Omental fat pad (tissue), 4 donors: ENCODE measurements at places on chromosomes 5 and 9. TPM values are rescaled to one million over a fixed set of nuclear protein-coding genes. Genes with fewer than 3 reads are reported as not detected.

DNA sequence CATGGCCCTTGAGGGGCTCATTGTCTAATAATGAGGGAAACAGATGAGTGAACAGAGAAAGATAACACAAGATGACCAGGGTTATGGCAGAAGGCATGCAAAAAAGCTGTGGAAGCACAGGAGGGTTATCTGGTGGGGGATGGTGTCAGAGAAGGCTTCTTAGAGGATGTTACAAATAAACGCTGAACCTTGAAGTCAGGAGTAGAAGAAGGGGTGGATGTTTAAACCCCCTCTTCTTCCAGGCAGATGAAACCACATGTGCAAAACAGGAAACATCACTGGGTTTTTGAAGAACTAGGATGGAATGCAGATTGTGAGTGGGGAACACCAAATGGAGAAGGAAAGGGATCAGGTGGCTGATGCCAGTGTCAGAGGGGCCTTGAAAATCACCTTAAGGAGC lies 41.8 kb upstream of the NR5A1 start:
- no peak for DNase-seq

- DNase-seq: no peak
Measured at GRCh38 chr5:82365744-82366228, 87.6 kb upstream of the RPS23 start.

DNA sequence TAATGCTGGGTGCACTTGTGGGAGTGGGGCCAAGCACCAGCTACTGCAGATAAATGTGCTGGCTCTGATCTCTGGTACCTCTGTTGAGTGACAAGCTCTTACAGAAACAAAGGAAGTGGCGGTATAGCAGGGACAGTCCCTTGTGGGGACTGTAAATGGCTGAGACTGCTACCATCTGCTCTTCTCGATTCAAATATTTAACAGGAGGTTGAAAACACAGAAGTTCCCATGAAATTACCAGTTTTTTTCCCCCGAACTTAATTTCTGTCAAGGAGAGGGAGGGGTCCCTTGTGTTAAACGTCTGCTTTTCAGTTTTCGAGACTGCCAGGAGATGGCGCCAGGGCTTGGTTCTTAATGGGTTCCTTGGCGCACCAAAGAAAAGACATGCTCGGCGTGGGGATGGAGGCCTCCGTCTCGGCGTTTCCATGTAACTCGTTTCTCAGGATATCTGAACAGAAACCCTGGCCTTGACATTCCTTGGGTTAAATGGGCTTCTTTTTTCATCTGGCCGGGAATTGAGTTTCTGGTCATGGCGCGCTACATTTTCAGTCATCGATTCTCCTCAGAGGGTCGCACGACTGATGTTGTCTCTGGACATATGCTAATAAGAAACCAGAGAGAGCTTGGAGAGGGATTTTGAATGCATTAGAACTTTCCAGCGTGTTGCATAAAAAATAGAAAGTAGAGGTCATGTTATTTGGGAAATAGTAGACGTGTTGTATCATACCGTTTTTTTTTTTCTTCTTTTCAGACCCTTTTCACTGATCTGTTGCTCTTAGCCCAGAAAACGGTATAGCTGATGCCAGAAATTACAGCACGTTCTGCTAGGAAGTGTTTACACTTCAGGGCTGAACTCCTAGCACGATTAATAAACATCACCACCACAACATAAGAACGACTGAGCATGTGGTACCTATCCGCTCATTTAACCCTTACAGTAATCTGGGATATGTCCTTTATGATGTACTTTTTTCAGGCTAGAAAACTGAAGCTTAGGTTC lies 64.0 kb downstream of the CARTPT start:
- DNase-seq: peak; percentile 59

- no peak for DNase-seq
Measured at GRCh38 chr9:128454991-128455390, 815 bp upstream of the ODF2 start.

DNA sequence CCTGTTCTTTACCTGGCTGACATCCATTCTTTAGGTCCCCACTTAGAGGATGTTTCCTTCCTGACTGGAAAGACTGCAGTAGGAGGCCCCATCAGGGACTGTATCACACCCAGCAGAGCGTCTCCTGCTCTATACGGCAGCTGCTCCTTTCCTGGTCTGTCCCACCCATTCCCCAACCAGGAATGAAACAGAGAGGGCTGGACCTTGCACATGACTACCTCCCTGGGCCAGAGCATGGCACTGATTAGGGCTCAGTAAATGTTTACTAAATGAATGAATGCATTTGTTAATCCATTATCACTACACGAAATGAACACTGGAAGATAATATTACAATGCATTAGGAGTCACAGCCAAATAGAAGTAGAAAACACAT lies 76.4 kb downstream of the ABCA1 start:
- no peak for DNase-seq

DNA sequence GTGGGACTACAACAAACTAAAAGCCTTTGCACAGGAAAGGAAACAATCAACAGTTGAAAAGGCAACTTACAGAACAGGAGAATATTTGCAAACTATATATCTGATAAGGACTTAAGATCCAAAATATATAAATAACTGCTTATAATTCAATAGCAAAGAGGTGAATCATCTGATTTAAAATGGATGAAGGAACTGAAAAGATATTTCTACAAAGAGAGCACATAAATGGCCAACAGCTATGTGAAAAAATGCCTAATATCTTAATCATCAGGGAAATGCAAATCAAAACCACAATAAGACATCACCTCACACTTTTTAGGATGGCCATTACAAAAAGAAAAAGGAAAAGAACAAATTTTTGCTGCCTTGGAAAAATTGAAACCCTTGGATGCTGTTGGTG lies 100.4 kb downstream of the LURAP1L start:
- no peak for DNase-seq

- no peak for DNase-seq
Measured at GRCh38 chr5:128965638-128966302, 482 bp downstream of the SLC27A6 start.

GRCh38 chr5:74390822-74391221 lies 249.7 kb downstream of the ENC1 start:
- DNase-seq: no peak

DNA sequence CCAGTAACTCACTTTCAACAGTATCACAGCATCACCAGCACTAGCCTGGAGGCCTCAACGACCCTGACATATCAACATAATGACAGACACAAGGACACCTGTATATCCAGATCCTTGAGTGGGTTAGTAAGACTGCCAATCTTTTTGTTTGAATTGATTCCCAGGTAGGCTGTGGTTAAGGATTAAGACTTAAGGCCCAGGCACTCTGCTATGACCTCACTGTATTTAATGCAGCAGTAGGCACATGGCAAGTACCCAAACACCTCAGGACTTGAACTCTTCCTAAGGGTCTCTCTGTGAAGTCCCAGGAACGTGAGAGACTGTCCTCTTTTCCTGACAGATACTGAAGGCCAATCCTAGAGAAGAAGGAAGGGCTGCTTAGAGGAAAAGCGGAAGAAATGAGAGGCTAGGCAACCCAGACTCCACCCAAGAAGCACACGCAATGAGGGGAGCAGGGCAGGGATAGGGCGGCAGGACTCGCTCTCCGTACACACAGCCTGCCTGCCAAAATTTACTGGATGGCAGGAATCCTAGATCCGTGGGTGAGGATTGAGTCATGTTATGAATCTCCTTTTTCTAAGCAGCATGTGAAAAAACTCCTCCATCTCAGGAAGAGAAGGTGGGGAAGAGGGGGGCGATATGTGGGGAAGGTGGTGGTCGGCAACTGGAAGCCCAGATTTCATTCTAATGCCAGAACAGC lies 93.4 kb downstream of the SIL1 start:
- DNase-seq: peak; percentile 25

The PAEP gene
- total RNA-seq: not detected

The ABHD17B gene
- 18.6 TPM for total RNA-seq

The GPX8 gene
- 9.5 TPM for total RNA-seq

The ACTBL2 gene
- total RNA-seq: 0.19 TPM

The NUTM2G gene
- not detected for total RNA-seq

The F2R gene
- total RNA-seq: 8.5 TPM

The NUDT12 gene
- 4.6 TPM for total RNA-seq

The PCA3 gene
- not detected for total RNA-seq

The PCDHB2 gene
- 4.9 TPM for total RNA-seq

The GNA14 gene
- 3.0 TPM for total RNA-seq

The LAMC3 gene
- total RNA-seq: 0.50 TPM
